HCEC 1CT (cell line): ENCODE measurements at places on chromosomes 5 and 9.

GRCh38 chr9:127353882-127354281 is 43.1 kb upstream of the SLC2A8 start:
- DNase-seq, result no peak

- DNase-seq, result no peak
Measured at GRCh38 chr9:114503009-114503408, 2.3 kb downstream of the WHRN start.

- no peak for DNase-seq
Measured at GRCh38 chr9:3478549-3478953, 47.2 kb downstream of the RFX3 start.

DNA sequence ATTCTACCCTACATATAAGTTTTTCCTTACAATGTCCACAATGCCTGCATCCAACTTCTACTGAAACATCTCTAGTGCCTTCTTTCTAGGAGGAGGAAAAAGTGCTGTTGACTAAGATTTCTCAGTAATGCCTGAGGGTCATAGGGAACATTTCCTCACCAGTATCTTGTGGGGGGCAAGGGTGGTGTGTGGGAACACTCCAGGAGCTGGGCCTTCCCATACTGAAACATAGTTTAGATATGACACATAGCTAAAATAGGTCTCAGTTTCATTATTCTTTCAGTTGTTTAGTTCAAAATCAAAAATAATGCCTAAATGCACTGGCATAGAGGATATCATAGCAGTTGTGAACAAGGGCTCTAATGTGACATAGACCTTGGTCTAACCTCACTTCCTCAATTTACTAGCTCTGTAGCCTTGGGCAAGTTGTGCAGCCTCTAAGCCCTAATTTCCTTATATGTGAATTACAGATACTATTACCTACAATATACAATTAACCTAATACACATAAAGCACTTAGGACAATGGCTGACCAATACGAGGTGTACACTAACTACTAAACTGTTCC is 66.1 kb downstream of the HAPLN1 start:
- no peak for DNase-seq

DNA sequence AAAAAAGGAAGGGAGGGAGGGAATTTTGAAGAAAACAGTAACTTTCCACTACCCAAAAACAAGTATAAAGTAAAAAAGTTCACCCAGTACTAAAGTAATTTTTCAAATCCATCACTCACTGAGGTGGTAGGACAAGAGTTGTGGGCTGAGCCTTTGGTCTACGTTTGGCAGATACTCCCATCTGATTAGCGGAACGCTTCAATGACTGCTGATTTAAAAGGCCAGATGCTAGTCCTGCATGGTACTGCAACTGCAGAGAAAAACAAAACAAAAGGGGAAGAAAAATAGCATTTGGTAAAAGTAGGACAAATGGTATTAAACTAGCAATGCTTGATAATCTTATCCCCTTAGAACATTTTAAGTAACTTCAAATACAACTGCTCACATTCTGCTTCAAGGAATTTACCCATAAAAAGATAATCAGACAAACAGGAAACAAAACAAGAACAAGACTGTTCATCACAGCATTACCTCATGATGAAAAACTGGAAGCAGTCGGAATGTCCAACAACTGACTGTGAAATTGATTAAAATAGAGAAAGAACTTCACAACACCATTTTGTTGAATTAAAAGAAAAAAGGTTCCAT is 65.4 kb downstream of the MED27 start:
- DNase-seq, result no peak

- no peak for DNase-seq
Measured at GRCh38 chr5:26645659-26646058, 392.7 kb downstream of the CDH9 start.

GRCh38 chr9:109859447-109859846 is 79.4 kb downstream of the PALM2AKAP2 start:
- no peak for DNase-seq

- DNase-seq, result no peak
Measured at GRCh38 chr5:165187815-165188214, 1682.4 kb downstream of the MAT2B start.

- DNase-seq, result no peak
Measured at GRCh38 chr5:135472141-135472540, 20.0 kb upstream of the TIFAB start.

GRCh38 chr5:105288946-105289345 is 1726.4 kb upstream of the NUDT12 start:
- DNase-seq, result no peak

DNA sequence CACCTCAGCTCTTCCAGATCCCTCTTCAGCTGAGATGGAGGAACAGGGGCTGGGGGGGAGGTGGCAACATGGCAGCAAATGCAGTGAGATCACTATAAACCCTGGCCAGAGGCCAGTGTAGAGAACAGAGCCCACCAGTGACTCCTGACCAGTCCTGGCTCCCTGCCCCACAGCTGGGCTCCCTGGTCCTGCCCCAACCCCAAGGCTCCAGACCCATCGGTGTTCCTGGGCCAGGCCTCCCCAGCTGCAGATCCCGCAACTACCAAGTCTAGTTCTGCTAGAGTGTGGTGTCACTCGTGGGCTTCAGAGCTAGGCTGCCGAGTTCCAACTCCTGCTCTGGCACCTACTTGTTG is 16.8 kb downstream of the AKNA start:
- DNase-seq, result no peak

- DNase-seq, result no peak
Measured at GRCh38 chr9:134681061-134681661, 39.6 kb downstream of the COL5A1 start.

GRCh38 chr5:27318701-27319100 is 280.3 kb upstream of the CDH9 start:
- DNase-seq, result no peak

DNA sequence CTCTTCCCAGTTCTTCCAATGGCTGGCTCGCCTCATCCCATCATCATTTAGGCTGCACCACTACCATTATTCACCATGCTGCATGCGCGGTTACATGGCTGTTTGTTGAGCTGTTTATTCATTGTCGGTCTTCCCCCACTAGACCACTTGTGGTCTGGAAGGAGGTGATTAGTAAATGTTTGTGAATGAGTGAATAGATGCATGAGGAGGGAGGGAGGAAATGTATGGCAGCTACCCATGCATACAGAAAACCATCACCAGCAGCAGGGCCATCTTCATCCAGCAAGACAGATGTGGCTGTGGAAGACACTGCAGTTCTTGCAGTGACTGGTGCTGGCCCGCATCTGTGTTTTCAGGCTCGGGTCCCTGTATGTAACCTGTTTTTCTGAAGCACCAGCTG is 113.3 kb upstream of the SAP30L start:
- DNase-seq, result no peak

DNA sequence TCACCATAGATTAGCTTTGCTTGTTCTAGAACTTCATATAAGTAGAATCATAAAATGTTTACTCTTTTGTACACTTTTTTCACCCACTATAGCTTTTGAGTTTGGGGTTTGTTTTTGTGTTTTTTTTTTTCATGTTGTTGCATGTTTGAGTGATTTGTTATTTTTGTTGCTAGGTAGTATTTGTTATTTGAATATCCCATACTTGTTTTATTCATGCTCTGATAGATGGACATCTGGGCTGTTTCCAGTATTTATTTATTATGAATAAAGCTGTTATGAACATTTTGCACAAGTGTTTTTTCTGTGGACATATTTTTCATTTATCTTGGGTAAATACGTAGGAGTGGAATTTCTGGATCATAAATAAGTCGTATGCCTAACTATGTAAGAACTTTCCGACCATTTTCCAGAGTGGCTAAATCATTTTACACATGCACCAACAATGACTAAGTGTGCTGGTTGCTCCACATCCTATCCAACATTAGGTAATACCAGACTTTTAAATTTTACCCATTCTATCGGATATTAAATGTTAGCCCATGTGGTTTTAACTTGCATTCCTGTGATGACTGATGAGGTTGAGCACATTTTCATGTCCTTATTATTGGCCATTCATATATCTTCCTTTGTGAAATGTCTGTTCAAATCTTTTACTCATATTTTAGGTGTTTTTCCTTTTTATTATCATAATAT is 69.1 kb upstream of the NR4A3 start:
- peak; percentile 94 for DNase-seq

DNA sequence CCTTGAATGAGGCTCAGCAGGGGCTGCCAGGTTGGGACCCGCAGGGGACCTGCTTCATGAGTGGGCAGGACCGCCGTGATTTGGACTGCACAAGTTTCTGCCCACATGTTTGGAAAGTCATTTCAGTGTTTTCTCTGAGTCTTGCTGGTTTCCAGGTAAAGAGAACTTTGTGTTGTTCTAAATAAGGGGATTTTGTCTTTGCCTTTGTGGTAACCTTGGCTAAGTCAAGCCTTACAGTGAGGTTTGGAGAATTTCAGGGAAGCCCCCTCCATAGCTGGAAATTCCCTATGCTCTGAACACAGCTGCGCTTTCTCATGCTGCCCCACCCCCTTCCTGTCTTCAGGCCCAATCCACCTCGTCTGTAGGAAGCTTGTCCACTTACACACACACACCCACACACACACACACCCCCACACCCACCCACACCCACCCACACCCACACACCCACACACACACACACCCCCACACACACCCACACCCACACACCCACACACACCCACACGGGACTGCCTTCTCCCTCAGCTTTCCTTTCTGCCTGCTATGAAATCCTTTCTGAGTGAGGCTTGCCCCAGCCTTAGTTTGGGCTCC is 270.1 kb downstream of the HSPA4 start:
- no peak for DNase-seq

DNA sequence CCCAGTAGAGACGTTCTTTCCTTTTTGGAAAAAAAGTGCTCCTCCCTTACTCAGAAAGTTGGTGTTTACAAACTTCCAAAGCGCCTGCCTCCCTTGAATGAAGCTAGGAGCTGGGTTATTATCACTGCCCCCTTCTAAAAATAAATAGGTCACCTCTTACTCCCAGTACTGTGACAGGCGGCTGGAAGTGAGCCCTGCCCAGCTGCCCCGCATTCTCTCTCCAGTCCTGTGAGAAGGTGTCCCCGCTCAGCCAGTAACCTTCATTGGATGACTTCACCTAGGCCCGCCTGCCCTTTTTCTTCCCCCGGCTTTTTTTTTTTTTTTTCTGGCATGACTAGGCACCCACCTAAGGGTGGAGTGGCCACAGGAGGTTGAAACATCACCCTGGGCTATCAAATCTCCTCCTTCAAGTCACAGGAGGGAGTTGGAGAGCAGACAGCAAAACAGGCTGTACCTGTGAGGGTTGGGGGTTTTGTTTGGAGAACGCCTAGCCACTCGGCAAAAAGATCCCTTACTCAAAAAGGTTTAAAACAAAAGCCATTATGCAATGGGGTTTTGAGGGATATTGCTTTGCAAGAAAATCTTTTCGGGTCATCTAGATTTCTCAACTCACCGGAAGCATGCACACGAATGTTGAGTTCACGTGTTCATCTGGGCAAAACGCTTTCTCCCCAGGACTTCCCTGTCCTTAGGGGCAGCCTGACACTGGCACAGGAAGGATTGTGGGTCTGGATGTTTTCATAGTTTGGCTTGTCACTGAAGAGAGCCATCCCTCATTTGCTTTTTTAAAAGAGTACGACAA is 43.3 kb upstream of the ZNF622 start:
- DNase-seq, result no peak

GRCh38 chr5:34915856-34916192 is 313 bp downstream of the BRIX1 start:
- DNase-seq, result no peak

GRCh38 chr9:12798066-12798770 is 23.4 kb downstream of the LURAP1L start:
- DNase-seq, result peak; percentile 18

DNA sequence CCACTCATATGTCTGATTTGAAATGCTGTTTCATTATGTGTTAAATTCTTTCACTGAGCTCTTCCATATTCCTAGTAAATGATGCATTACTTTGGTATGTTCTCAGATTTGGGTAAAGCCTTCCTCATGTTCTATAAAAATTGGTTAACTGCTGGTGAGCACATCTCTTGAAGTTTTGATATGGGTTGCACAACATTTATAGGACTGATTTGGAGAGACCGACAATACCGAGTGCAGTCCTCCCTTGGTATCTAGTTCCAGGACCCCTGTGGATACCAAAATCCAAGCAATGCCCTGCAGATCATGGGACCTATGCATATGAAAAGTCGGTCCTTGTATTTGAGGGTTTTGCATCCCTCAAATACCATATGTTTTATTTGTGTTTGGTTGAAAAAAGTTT is 37.8 kb downstream of the WDR36 start:
- DNase-seq, result peak; percentile 74

GRCh38 chr9:87446527-87446926 is 51.1 kb upstream of the DAPK1 start:
- DNase-seq, result no peak

- DNase-seq, result no peak
Measured at GRCh38 chr9:135815413-135815812, 91.9 kb downstream of the CAMSAP1 start.

- DNase-seq, result peak; percentile 19
Measured at GRCh38 chr5:79001471-79001870, 16.4 kb upstream of the ARSB start.

DNA sequence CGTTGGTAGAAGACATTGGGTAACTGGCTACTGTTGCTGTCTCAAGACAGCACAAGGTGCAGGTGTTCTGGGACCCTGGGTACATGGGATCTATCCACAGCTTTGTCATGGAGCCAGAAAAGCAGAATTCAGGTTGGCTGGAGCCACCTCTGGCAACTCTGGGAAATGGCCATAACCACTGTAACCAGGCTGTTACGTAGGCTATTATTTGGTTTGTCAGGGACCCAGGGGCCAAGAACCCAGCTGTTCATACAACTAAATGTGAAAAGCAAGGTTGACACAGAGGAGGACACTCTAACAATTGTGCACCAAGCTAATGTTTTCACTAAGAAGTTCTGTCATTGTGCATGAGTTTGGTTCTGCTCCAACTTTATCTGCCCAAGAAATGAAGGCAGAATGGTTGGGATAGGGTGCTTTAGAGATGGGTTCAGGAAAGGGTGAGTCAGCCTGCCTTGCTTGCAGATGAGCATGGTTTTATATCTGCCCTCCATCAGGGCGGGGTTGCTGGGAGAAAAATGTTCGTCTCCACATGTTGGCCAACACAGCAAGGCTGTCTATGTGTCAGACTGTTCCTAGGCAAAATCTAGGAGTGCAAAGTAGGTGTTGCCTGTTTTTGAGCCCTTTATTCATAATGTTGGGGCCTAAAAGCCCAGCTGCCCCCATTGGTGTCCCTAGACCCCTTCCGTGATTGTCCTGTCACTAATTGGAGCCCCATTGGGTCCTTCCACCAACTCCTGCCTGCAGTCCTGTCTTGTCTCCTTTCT is 131.3 kb upstream of the DAP start:
- no peak for DNase-seq
